ENCODE measurements at places on chromosomes 3 and 15.
A peak's percentile ranks its signal among the peaks of the same experiment; 100 is the strongest.

DNA sequence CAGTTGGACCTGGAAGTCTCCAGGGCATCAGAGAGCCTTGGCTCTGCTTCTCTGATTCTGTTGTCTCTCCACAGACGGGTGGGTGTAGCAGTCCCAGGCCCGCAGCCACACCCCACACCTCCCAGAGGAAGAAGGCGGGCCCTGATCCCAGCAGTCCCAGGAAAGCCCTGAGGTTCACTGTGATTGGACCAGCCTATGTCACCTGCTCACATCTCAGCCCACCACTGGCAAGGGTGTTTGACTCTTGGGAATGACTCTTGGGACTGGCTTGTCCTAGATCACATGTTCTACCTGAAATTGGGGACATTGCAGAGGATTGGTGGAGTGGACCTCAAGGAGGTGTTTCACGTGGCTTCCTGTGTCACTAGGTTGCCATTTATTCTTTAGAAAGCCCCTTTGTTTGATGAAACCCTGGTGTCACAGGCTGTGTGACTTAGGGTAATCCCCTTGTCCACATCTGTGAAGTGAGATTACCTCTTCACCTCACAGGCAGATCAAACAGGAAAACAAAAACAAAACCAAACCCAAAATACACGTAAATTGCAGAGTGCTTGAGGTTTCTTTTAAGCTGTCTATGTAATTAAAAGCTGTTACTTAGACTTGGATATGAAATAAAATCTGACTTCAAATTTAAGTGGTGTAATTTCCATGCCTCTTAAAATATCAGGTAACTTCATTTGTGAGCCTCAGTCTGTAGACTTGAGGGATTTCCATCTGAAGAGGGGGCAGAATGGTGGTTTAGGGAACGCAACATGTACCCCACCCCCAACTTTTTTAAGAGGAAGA, 26.7 kb downstream of the FLNB start:
- no peak for DNase-seq

- no peak for DNase-seq
Observed at GRCh38 chr3:122766430-122766829, 27.2 kb downstream of the HSPBAP1 start.

DNA sequence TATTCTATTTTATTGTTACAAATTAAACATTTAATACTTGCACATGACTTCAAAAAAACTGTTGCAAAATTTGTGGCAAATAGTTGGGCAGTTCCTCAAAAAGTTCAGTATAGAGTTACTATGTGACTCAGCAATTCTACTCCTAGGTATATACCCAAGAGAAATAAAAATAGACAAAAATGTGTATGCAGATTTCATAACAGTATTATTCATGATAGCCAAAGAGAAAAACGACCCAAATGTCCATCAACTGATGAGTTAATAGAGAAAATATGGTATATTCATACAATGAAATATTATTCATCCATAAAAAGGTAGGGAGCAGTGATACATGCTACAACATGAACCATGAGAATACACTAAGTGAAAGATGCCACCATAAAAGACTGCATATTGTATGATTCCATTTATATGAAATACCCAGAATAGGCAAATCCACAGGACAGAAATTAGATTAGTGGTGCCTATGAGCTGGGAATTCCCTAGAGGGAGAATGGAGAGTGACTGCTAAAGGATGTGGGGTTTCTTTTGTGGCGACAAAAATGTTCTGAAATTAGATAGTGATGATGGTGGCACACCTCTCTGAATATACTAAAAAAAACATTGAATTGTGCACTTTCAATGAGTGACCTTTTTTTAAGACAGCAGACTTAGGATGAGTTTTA, 31.6 kb upstream of the CLASP2 start:
- peak; percentile 85 for DNase-seq

- no peak for DNase-seq
Observed at GRCh38 chr15:43948691-43949325, 122.0 kb downstream of the WDR76 start.

- DNase-seq, result no peak
Observed at GRCh38 chr3:18580268-18580667, 155.1 kb upstream of the SATB1 start.

- DNase-seq, result peak; percentile 41
Observed at GRCh38 chr3:117059067-117059955, 349.7 kb downstream of the TUSC7 start.

DNA sequence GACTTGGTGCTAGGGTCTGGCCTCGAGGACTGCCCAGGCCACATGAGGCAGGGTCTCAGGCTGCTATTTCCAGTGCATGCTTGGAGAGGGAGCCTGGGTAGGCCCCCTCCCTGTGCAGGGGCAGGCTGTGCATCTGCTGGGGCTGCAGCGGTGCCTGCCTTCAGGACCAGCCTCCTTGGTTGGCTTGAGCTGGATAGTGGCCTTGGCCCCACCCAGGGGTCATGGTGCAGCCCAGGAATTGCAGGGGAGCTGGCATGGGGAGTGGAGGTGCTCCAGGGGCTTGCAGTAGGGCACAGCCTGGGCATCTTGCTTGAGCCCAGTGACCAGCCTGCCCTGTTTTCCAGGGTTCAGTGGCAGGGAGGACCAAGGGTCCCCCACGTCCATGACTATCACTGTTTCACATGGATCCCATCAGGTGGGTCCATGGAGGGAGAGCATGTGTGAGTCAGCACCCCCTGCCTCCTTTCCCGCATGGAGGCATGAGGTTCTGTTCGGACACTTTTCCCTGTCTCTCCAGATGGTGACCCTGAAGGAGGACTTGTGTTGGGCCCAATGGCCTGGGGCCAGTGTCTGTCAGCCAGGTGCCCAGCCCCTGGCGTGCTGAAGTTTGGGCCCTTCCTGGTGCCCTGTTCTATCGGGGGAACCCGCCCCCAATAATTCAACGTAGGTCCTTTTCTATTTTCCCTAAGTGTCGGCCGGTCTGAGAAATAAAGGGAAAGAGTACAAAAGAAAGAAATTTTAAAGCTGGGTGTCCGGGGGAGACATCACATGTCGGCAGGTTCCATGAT, 218.6 kb downstream of the SNRPN start:
- DNase-seq, result no peak

- DNase-seq, result peak; percentile 91
Observed at GRCh38 chr15:40593588-40594428, at the start of gene KNL1. Gene KNL1, plus strand, starts transcription at chr15:40594249. Its CDS starts 8,683 bp downstream, at chr15:40602932.

DNA sequence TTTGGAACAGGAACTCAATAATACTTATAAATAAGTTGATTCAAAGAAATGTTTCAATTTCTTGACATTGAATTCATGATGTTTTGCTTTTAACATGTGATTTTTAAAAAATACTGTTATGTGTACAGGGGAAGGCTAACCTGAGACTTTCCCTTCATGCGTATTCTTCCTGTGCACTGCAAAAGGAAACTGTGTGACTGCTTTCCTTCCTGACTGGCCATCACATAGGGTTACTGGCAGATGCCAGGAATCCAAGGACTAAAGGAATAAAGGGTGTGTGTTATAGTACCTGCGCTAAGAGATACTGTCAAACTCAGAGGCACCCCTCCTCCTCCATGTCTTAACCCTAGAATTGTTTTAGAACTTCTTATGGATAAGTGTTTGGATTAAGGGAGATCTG, 236.0 kb downstream of the UBE2E2 start:
- DNase-seq, result no peak

DNA sequence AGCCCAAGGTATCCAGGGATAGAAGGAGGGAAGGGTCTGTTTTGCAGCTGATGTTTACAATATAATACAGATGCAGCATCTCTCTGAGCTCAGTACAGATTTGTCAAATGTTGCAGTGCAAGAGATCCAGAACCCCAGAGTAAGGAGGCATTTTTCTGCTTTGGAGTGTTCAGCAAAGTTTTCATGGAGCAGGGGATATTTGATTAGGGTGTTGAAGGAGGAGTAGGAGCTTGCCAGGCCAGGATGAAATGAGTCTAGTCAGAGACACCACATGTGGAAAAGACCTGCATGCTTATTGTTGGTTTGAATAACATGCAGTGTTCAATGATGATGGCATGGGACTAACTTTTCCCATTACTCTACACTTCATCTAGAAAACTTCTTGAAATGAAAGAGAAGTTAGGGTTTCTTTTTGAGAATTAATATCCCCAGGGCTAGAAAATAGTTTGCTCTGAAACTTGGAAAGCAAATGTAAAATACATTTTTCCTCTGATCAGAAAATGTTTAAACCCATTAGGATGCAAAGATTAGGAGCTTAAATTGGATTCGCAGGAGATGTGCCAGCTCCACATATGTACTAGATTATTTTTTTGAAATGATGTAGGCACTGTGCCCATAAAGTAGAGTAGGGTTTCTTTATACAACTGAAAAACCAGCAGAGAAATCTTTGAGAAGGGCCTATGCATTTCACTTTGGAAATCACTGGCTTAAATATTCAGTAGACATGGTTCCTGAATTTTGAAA, 243.8 kb downstream of the CACNA2D3 start:
- DNase-seq, result peak; percentile 49

DNA sequence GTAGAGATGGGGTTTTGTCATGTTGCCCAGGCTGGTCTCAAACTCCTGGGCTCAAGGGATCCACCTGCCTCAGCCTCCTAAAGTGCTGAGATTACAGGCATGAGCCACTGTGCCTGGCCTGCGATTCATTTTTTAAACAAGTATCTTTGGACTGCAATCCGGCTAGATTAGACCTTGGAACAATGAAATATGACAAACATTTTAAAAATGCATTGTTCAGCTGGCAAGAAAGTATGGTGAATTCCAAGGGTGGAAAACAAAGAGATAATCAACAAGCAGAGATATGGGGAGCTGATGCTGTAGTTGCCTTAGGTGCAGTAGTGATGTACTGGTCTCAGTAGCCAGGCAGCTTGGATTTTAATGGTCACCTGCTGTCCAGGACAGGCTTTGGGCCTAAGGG, 95.8 kb upstream of the GOLGA8J start:
- DNase-seq, result no peak
